ENCODE measurements at places on chromosomes 3 and 15.

DNA sequence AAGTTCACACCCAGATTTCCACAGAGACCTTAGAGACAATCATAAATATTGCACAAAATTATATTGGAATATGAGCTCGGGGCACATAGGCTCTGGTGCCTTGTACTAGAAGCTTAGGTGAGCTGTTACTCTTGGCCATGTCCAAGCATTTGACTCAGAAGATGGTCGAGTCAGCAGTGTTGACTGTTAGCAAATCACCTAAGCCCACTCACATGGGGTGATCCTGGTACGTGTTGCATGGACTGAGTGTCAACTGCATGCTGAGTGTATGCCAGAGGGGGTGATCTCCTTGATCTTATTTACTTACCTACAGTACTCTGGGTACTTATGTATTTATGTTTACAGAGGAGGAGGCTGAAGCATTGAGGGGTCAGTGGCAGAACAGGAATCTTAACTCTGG, 14.0 kb downstream of the SMAD3 start:
- DNase-seq: no peak

GRCh38 chr3:32401556-32402081, 10.0 kb downstream of the CMTM7 start:
- DNase-seq: peak; percentile 85

DNA sequence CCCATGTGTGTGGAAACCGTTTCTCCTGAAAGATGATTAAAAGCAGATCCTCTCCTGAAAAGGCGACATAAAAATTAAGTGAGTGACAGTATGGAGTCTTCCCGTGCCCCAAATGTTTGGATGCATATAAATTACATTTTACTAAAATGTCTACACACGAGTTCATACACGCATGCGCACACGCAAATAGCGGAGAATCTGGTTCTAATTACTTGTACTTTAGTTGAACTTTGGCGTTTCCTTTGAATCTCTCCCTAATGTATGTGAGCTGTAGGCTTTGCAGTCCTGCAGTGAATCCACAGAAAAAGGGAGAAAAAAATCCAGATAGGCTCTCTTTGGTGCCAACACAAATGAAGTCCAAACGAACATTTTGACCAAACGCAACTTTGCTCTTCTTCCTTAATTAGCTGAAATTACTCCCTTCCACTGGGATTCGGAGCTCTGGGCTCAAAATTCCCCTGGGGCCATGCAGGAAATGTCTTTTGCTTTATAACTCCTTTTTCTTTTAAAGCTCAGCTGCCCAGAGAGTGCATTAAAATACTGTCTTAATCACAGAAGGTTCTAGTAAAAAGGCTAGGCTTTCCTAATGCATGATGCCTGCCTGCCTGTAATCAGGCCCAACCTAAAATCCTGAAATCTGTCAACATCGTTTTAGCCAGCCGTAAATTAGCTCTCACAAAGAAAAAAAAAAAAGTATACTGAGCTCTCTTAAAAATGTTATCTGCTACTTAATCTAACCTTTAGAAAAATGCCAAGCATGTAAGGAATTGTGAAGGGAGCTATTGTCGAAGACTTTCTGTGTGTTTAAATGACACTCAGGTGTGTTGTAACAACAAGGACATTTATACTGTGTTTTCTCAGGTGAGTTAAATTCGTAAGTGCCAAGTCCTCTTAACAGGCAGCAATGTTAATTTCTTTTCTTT, 26.2 kb downstream of the RARB start:
- no peak for DNase-seq

DNA sequence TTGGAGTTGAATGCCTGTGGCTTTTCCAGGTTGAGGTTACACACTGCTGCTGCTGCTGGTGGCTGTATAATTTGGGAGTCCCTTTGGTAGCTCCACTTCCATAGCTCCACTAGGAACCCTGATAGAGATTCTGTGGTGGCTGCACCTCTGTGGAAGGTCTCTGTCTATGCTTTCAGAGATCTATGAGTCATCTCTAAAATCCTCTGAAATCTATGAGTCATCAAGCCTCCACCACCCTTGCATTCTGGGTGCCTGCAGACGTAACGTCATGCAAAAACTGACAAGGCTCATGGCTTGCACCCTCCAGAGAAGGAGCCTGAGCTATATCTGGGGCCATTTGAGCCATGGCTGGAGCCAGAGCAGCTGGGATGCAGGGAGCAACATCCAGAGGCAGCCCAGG, 1037.0 kb upstream of the CFAP20DC start:
- DNase-seq: no peak

DNA sequence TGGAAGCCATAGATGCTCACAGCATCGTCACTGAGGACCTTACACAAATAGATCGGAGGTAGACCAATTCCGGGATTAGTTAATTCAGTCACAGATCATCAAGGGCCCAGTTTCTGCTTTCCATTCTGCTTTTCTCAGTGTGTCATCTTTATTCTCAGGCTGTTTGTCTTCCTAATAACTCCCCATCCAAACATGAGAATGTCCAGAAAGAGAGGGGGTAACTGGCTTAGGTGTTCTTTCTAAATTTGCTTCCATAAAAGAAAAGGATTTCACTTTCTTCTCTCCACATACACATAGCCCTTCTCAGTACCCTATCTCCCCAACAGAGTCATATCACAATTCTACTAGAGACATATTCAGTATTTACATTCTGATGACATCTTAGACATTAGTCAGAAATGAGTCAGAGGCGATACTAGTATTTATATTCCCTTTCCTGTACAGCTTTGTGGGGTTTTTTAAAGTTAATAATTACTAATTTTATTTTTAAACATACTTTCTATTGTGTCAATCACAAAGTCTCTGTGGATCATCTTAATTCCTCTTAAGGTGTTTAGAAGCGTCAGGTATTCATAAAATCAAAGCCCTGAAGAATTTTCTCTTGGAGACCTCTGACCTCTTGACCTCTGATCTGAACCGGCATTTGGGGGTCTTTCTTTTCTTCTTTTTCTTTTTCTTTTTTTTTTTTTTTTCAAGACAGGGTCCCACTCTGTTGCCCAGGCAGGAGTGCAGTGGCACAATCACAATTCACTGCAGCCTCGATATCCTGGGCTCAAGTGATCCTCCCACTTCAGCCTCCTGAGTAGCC, 24.3 kb upstream of the IL12A start:
- no peak for DNase-seq

GRCh38 chr3:39065197-39065596, 13.4 kb downstream of the WDR48 start:
- DNase-seq: no peak

DNA sequence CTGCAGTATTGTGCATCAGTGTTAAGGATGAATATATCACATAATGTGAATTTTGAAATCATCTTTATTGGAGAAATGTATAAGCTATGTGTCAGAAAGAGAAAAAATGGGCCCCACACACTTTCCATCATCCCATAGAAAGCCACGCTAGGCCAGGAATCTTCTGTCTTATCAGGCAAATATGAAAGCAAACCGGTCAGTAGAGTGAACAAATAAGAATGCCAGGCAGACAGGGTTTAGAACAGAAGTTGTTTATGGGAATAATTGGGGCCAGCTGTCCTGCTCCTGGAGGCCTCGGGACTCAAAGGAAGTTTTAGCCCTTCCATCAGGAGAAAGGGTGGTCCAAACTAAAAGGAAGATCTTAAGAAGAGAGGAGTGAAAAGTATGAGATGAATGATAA, 39.5 kb downstream of the ZNF280D start:
- DNase-seq: no peak

DNA sequence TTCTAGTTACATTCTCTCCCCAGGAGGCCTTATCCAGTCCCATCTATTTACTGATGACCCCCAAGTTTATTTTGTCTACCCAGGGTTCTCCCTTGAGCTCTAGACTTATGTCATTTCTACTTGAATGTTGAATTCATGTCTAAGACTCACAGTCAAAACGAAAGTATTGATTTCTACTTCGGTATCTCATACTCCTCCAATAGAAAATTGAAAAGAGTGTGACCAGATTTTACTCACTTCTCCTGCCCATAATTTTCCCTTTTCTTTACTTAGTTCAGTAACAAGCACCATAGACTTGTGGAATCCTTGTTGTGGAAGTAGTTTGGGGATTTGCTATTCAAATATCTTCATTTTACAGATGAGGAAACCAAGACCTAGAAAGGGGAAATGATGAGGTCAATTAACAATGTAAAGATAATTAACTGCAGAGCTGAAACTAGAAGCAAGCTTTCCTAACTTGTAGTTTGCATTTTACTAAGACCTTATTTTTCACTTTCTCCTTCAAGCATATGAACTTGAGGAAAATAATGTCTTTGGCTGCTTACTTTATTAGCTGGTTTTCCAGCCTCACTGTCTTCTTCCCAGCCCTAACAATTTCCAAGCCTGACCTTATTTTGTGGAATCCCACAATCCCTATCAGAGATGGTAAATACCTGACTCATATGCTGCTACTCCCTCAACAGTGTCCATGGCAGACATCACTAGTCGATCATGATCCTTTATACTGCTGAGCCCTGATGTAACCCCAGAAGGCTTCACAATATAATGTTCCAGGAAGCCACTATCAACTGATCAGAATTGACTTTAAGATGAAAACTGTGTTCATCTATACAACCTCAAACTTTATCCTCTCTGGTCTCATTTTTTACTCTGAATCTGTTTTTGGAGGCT, 123.9 kb upstream of the AGBL1 start:
- DNase-seq: no peak

DNA sequence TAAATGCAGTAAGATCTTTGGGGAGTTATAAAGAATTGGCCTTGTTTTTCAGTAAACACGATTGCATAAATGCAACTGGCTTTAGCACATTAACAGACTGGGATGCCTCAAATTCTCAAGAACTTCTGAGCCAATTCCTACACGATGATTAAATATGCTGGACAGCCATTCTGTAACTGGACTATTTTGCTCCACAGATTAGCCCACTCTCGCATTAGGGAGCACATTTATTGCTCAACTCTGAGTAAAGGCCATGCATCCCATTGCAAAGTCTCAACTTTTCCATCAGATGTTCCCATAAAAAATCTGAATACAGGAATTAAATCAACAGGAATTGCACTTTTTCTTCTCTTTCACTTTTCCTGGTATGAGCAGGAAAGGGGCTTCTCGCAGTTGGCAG, 66.7 kb upstream of the PRICKLE2 start:
- DNase-seq: no peak

DNA sequence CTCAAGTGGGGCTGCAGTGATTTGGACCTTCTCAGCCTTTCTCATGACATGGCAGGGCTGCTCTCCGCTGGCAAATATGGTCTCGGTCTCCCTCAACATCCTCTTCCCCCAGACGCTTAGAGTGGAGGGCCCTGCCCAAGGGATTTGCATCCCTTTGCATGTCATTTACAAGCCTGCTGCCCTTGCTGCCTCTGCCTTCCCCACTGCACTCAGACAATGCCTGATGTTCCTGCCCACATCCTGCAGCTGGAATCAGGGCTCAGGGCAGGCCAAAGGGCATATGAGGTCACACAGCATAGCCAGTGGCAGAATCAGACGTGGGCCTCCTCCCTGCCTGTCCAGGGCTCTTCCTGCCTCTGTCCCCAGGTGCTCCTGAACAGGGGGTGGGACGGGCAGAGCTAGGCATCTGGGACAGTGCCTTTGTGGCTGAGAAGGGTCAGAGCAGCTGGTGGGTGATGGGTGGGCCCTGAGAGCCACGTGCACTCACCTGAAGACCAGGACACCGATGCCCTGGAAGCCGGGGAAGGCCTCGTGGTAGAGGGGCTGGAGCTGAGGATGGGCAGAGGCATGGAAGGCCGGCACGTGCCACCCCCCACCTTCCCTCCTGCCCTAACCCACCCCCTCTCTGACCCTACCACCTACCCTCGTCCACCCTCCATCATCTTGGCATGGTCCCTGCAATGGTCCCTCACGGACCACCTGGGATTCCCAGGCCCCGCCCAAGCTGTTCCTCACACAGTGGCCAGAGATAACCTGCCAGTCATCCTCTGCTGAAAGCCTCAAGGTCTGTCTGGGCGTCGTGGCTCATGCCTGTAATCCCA, 27.4 kb upstream of the GOLGA6C start:
- no peak for DNase-seq

DNA sequence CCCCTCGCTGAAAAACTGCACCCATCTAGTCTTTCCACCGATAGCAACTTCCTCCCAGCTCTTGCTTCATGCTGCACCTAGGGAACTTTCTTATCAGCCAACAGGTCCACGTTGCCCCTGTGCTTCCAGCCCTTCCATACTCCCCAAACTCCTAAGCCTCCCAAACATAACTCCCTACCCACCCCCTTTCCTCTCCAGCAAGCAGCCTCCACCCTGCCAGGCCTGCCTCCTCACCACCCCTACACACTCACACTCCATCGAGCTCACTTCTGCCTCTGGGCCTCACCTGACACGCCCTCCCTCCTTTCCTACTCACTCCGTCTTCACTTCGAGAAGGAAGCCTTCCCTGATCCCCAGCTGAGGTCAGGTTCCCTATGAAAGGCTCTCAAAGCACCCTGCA, 8.1 kb downstream of the INSYN1 start:
- DNase-seq: no peak

DNA sequence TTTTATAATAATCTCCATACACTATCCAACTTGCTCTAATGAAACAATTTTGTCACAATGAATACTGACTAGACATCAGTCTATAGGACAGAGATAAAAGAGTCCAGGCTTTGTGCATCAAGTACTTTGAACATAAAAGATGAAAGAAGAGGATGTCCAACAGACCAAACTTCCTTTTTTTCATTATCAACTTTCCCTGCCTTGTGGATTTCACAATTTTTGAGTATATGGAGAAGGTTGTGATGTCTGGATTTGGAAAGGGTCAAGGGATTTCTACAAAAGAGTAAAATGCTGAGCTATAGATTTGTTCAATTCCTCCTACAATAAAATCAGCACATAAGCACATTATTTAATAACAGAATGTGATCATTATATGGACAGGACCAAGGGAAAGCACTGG, 25.7 kb downstream of the CD47 start:
- DNase-seq: no peak

DNA sequence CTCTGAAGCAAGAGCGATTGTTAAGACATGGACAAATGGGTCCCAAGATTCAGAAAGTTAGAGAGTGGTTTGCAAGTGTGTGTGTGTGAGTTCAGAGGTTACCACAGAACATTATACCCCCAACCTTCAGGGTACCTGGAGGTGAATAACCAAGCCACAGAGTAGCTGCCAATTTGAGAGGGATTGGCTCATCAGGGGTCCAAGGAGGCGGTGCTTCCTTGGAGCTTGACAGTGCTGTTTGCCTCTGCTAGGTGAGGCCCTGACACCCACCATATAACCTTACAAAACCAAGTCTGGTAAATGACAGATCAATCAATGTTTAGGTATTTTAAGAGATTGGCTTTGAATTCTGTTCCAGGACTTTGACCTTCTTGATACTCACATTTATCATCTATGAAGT, 35.7 kb downstream of the LRTM1 start:
- no peak for DNase-seq

- no peak for DNase-seq
Measured at GRCh38 chr3:170531054-170531453, 54.8 kb downstream of the SLC7A14 start.

GRCh38 chr15:74380361-74381189, 13.1 kb upstream of the CYP11A1 start:
- DNase-seq: no peak
